ENCODE measurements at places on chromosomes 3 and 15.
A peak's percentile ranks its signal among the peaks of the same experiment; 100 is the strongest.

- DNase-seq: no peak
These were observed 13.9 kb upstream of the TEX9 start for GRCh38 chr15:56351353-56351752.

DNA sequence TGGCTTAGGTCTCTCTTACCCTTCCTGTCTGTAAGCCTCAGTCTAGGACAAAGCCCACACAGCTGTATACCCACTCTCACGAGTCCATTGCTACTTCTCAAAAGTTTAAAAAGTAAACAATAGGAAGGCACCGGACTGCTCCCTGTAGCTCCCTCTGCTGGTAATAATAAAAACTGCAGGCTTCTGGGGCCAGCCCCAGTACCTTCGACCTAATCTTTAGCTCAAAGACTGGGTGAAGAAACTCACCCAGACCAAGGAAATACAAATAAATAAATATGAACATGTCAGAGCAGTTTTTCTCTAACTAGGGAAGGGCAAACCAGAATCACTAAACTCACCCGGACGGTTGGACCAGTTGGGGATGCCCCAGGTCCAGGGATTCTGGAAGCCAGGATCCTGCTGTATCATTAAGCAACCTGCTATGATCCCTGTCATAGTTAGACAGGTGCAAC is 5.0 kb downstream of the FAM219B start:
- peak; percentile 63 for DNase-seq

- peak; percentile 56 for DNase-seq
These were observed 596.7 kb downstream of the FGF12 start for GRCh38 chr3:192130534-192131132.

GRCh38 chr15:70327856-70328678 is 230.3 kb upstream of the TLE3 start:
- peak; percentile 94 for DNase-seq

DNA sequence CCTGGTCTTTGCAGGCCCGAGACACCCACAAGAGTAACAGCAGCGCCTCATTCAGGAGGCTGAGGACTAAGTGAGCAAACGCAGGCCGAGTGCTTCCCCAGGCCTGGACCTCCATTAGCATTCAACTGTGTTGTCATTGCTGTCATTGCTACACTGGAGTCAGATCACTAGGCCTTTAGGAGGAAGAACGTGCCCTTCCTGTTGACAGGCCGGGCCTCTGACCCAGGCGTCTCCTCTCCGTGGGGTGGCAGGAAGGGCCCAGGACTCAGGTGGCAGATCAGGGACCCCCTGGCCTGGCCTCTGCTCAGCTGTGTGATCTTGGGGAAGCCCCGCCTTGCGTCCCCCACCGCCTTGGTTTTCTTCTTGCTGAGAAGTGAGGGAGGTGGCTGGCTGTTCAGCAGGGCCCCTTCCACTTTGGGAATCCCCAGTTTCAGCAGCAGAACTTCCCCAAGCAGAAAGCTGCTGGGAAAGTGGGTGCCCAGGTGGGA is 19.1 kb downstream of the ZDHHC19 start:
- DNase-seq: no peak

DNA sequence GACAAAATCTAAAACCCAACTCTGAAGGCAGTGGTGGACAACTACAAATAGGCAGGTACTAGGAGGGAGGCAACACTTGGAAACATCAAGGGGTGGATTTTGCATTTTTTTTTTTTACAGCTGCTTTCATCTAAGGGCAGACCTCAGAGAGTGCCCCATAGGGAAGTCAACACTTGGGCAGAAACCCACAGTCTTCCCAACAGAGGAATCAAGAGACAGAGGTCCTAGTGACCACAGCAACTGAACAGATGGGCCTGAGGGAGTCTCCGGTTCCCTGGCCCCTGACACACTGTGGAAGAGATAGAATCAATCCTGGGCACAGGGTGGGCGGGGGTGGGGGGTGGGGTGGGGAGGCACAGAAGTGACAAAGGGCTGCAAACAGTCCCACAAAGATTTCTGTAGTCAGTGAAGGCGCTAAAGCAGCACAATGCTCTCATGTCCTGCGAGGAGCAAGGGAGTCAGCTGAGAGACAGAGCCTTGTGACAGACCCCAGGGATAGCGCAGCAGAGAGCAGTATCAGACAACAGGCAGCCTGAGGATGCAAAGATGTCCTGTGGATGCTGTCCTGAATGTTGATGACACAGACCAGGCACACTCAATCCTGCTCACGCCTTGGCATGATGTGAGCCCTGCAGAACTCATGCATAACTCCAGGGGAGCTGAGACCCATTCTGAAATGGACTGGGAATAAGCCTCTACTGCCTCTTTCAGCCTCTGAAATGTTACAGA is 6.9 kb upstream of the RFTN1 start:
- DNase-seq: no peak

Data from astrocyte of the spinal cord (primary cell).